ENCODE measurements at places on chromosomes 12 and 14.

- no peak for DNase-seq
Observed at GRCh38 chr12:115872919-115873357, 404.6 kb downstream of the MED13L start.

DNA sequence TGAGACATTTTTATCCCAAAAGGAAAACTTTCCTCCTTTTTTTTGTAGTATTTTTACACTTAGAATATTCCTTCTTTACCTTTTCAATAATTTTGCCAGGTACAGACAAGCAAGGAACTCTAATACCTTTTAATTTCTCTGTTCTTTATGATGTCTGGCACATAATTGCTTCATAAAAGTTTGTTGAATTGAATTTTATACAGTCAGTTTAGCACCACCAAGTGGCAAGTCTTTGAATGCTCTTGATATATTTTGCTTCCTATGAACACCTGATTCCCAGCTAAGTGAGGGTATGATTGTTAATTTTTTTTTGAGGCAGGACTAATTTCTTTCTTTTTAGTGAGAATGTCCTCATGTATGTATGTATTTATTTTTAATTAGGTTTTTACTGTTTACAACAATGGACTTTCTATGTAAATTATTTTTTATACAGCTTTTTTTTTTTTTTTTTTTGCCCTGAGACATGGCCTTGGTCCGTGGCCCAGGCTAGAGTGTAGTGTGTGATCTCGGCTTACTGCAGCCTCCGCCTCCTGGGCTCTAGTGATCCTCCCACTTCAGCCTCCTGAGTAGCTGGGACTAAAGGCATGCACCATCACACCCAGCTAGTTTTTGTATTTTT lies 6.9 kb downstream of the TBC1D15 start:
- peak; percentile 44 for DNase-seq

GRCh38 chr14:50892255-50892654 lies 20.4 kb downstream of the ABHD12B start:
- DNase-seq = no peak

GRCh38 chr12:53071591-53072551 lies 7.3 kb downstream of the SPRYD3 start:
- DNase-seq = no peak

- no peak for DNase-seq
Observed at GRCh38 chr12:3083921-3084347, 6.8 kb downstream of the TSPAN9 start.

- no peak for DNase-seq
Observed at GRCh38 chr14:26867171-26867757, 269.4 kb upstream of the NOVA1 start.

GRCh38 chr12:130992448-130992847 lies 38.7 kb downstream of the ADGRD1 start:
- DNase-seq = no peak

- DNase-seq = no peak
Observed at GRCh38 chr14:97407701-97408407, 610.7 kb downstream of the VRK1 start.

DNA sequence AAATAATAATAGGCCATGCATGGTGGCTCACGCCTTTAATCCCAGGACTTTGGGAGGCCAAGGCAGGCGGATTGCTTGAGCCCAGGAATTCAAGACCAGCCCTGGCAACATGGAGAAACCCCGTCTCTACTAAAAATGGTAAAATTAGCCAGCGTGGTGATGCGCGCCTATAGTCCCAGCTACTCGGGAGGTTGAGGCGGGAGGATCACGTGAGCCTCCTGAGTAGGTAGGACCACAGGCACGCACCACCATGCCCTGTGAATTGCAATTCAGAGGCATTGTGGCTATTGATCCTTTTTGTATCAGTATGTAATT lies 2.3 kb downstream of the ARHGDIB start:
- DNase-seq = no peak

- peak; percentile 17 for DNase-seq
Observed at GRCh38 chr12:57127101-57127725, 1.1 kb upstream of the LRP1 start.

GRCh38 chr12:113347-113746 lies 46.8 kb downstream of the IQSEC3 start:
- no peak for DNase-seq
